Left lobe of liver (tissue), 2 donors: ENCODE measurements at places on chromosomes 4 and X. TPM values are rescaled to one million over a fixed set of nuclear protein-coding genes. Genes with fewer than 3 reads are reported as not detected.

DNA sequence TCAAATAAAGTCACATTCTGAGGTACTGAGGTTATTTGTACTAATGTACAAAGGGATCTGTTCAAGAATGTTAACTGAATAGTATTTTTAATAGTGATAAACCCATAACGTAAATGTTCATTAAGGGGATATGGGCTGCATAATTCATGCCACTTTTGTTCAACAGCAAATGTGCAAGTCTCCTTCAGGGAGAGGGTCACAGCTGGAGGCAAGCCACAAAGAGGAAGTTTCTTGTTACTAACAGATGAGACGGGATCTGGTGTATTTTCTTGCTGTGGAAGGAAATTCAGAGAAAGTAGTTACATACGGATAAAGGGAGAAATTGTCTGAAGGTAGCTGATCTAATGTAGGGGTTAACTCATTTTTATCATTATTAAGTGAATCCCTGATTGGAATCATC lies 10.0 kb downstream of the ZFP42 start:
- DNase-seq = no peak

DNA sequence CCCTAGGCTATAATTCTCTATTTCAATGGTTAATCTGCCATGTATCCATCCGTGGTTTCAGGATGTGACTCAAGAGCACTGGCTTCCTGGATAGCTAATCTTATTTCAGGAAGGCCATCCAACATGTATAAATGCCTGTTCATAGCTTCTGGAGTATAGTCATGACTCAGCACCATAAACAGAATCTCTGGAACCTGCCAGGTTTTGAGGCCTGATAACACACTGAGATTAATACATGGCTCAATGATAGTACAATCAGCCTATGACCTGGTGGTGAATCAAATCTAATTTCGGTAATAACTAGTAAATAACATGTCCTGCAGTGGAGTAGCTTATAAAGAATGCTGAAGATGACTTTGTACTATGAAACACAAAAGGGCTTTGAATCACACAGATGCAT lies 5.7 kb upstream of the IL13RA2 start:
- DNase-seq = no peak

DNA sequence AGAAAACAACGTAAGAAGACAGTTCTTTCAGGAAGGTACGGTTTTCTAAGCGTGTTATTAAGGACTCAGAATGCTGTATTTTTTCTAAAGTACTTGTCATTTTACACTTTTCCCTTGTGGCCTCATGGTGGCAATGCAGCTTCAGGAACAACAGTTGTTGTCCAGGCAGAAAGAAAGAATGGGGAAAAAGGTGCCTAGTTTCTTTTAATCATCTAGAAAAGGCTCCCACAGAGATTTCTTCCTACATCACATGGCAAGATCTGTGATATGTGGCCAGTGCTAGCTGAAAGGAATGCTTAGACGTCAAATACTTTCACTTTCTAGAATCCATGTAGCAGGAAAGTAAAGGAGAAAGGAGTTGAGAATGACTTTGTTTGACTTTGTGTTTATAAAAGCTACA lies 49.0 kb upstream of the TRAM1L1 start:
- no peak for DNase-seq

DNA sequence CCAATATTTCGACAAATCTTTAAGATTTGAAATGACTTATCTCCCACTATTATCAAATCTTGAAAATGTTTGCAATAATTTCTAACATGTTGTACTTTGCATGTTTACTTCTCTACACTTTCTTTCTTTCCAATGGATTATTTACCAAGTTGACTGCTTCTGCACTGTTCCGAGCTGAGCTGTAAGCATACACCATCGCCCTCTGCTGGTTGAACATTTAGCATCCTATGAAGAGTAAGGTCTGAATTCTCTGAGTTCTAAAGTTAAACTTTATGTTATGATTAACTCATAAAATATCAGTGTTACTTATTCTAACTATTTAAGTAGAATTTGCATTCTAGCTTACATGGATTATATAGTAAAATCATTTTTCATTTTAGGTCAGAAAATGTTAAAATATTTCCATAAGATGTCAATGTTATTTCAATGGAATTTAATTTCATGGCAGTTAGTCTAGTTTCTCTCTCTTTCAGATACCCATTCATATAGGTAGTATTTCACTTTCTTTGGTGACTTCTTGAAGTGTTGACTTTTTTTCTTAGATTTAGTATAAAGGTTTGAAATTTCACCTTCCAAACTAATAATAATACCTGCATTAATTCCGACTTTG lies 137.4 kb downstream of the DKK2 start:
- no peak for DNase-seq

DNA sequence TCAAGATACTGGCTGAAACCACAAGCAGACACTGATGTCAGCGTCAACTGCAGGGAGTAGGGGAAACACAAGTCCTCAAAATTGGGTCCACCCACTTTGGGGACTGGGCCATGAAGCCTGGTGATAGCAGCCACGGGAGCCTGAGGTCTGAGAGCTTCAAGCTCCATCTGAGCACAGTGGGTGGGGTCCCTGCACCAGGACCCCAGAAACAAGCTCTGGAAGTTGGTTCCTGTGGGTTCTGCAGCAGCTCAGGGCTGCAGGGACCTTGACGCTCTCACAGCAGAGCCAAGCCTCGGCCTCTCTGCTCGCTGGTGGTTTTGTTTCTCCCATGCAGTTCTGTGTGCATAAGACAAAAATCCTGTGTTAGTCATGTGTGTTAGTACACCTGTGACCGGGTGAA lies 54.5 kb downstream of the CPLX1 start:
- DNase-seq = no peak

DNA sequence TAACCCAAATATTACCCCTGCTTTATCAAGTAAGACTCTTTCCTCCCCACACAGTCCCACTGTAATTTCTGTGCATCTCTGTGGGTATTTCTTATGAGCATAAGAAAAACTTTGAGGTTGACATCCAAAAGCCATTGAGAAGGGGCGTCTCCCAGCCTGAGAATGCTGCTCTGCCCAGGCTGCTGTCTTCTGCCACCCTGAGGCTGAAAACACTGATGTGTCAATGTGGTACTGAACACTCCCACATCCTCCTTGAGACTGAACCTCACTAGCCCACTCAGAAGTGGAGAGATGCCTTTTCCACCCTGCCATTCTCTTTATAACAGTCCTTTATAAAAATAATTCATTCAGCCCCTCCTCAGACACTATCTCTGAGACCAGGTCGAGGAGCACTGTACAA lies 120.8 kb downstream of the SMIM20 start:
- no peak for DNase-seq

DNA sequence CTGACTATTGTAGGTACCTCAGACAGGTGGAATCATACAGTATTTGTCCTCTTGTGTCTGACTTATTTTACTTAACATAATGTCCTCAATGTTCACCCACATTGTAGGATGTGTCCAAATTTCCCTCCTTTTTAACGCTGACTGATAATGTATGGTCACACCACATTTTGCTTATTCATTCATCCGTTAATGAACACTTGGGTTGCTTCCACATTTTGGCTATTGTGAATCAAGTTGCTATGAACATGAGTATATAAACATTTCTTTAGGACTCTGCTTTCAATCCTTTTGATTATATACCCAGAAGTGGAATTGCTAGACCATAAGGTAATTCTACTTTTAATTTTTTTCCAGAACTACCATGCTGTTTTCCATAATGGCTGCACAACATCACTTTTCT lies 87.0 kb upstream of the NDP start:
- DNase-seq = no peak

- DNase-seq = no peak
Observed at GRCh38 chr4:125992891-125993290, 678.1 kb downstream of the FAT4 start.

GRCh38 chr4:8133897-8134563 lies 24.6 kb downstream of the ABLIM2 start:
- no peak for DNase-seq

GRCh38 chr4:73729534-73730165 lies 10.7 kb upstream of the CXCL8 start:
- peak; percentile 69 for DNase-seq

DNA sequence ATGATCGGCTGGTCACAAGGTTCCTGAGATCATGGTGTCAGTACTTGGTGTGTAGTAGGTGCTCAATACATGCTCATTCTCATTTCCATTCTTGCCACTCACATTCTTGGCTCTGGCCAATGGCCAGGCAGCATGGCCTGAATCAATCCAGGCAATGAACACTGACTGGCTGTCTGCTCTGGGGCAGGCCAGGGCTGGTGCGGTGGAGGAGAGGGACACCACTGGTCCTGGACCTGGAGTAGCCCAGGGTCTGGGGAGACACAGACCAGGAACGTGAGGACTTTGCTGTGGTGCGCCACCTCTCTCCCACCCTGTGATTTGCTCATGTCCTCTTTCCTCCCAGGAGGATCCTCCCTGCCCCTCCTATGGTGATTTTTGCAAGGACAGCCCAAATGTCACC lies 119.4 kb downstream of the PSAPL1 start:
- no peak for DNase-seq

DNA sequence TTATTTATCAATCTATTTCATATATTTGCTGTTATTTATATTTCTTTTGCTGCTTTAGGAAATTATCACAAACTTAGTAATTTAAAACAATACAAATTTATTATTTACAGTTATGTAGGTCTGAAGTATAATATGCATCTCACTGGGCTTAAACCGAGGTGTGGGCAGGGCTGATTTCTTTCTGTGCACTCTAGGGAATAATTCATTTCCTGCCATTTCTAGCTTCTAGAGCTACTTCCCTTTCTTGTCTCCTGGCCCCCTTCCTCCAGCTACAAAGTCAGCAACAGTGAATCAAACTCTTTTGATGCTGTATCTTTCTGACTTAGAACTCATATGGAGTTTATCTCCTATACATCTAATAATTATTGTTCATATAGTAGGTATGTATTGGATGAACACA lies 303.5 kb upstream of the ARSJ start:
- no peak for DNase-seq

TMEM271 gene
- not detected for total RNA-seq
